ENCODE measurements at places on chromosomes 1 and 21. TPM values are rescaled to one million over a fixed set of nuclear protein-coding genes. Genes with fewer than 3 reads are reported as not detected.

GJA8 gene
- polyA plus RNA-seq: not detected

DNA sequence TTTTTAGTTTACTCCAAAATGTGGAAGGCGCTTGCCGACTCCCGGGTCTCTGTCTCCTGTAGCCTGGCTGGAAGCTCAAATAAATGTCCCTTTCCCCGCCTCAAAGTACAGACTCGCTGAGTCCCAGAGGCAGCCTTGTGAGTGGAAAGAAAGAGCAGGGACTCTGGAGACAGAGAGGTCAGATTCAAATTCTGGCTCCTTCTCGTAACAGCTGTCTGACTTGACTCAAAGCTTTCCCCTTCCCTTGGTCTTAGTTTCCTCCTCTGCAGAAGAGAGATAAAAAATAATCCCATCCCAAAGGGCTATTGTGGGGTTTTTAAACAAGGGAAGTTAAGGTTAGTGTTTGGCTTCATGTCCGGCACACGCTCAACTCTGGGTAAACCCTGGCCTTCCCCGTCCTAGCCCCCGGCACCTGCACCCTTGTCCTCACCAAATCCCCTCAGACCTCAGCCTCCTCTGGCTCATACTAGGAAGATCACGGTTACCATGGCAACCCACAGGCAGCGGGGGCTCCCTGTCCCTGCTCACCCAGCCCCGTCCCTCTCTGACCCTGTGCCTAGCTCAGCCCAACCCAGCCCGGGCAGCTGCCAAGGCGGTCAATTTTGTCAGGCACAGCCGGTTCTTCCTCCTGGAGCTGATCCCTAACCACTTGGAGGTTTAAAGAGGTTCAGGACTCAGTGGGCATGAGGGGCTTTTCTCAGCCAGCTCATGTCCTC is 49.2 kb upstream of the IGSF21 start:
- no peak for DNase-seq

MAN1C1 gene
- 16.9 TPM for polyA plus RNA-seq

CBS gene
- polyA plus RNA-seq: 41.1 TPM

LMOD1 gene
- 52.6 TPM for polyA plus RNA-seq

DNA sequence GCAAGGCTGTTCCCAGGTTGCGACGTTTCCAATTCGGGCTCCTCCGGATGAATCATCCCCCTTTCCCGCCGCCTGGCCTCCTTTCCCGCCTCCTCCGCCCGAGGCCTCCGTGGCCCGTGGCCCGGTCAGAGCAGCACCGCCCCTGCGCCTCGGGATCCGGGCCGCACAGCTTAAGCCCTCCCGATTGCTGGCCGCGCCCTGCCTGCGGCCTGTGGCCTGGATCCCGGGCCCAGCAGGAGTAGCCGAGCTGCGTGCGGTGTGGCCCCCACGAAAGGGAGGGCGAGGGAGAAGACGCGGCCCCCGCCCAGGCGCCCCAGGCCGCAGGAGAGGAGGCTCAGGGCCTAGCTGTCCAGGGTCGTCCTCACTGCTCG is 1.0 kb downstream of the TMEM200B start:
- peak; percentile 43 for DNase-seq

POLR3GL gene
- 23.1 TPM for polyA plus RNA-seq

Measured in AG04450 (cell line).